ENCODE measurements at places on chromosomes 2 and 18. TPM values are rescaled to one million over a fixed set of nuclear protein-coding genes. Genes with fewer than 3 reads are reported as not detected.

DNA sequence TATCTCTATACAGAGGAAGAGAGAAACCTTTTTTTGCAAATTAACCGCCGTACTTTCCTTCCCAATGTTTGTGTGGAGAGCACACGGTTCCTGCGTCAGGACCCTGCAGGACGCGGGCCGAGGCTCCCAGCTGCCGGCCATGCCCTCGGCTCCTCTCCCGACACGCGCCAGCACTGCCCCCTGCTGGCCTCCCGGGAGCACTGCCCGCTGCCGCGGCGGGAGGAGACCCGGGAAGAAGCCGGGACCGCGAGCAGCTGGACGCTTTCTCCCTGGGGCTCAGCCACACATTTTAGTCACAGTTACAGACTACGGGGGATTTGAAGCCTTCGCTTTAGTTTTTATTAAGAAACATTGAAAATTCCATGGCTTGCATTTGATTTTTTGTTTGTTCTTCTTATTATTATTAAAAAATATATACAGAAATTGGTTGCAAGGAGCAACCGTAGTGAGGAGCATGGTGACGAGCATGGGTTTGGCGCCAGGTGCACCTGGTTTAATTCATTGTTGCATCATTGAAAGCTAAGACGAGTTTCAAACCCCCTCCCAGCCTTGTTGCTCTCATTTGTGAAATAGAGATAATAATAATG, 401.2 kb downstream of the GALR1 start:
- peak; percentile 95 for DNase-seq

Gene CGREF1
- 0.20 TPM for total RNA-seq

- no peak for DNase-seq
These were observed 5.6 kb upstream of the RALBP1 start for GRCh38 chr18:9469685-9470084.

Gene SNTG2
- total RNA-seq: 2.8 TPM

DNA sequence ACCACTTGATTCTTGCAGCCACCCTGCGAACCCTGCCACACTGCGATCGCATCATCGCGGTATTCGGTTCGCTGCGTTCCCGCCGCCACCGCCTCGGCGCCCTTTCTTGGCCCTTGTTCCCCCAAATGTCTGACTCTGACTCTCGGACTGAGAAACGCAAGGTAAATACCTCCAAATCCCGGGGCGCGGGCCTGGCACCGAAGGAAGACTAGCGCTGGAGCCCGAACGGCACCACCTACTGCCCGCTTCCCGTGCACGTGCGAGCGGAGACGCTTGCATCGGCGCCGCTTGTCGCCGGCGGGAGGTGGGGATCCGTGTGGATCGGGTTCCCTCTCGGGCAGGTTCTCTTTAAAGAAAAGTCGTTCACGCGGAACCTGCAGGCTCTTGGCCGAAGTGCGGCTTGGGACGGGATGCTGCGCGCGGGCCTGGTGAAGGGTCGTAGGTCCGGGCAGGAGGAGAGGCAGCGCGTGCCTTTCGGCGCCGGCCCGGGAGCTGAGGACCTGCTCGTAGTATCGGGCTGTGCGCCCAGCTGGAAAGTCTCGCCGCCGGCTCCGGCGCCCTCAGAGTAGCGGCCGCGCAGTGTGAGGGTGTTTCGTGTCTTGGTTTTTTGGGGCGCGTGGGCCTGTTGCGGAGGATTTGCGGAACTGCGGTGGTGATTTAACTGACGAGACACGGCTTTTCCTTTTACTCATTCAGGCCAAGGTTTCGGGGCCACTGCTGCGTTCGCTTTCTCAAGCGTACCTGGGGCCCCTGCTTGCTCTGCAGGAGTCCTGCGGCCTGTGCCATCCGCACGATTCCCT, 514 bp downstream of the BCL2L11 start:
- DNase-seq: peak; percentile 83

Gene SGO2
- 18.4 TPM for total RNA-seq

DNA sequence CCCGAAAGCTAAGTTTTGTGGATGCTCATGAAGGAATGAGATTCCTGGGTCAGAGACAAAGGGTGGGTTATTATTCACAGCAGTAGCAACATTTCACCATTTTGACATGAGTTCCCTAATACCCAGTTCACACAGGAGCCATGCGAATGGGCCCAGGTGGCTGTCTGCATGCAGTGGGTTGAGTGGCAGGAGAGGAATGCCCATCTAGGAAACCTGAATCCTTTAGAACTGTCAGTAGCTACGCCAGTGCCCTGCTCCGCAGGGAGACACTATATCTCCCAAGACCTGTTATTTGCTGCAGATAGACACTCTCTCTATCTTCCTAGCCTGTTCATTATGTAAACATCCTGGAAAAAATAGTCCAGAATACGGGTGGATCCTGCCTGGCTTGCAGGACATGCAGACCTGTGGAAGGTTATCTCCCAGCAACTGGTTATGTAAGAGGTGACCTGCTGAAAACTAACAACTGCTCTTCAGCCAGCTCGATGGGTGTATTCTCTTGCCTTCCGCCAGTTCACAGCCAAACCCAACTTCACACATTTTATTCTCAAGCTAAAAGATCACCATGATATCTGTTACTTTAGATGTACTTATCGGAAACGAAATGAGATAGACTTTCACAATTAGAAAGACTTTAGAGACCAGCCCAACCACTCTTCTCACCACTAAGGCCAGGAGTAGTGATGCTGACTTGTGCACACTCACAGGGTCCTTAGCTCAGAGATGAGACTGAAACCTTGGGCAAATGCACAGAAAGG, 59.1 kb downstream of the MBP start:
- DNase-seq: no peak

Gene STPG4
- 0.15 TPM for total RNA-seq

DNA sequence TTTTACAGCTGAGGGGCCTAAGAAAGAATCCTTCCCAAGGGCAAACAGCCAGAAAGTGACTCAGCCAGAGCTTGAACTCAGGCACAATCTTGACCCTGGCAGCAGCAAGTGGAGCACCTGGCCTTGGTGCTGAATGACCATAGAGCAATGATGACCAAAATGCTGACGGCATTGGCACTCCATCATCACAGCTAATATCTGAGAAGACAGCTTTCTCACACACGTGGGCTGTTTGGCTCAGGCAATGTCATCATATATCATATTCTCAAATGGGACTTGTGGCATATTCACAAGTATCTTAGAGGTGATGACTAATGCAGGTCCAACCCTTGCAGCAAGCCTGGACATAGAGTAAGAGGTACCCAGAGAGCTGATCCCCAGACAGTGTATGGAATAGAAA, 443.9 kb upstream of the MYT1L start:
- DNase-seq: no peak

- no peak for DNase-seq
These were observed 25.9 kb downstream of the CNTNAP5 start for GRCh38 chr2:124050833-124051497.

Measured in endodermal cell (in vitro differentiated cells).